Left lung (tissue), 14 donors: ENCODE measurements at places on chromosomes 2 and 18.

- DNase-seq: no peak
Observed at GRCh38 chr2:126752876-126753275, 96.9 kb downstream of the GYPC start.

DNA sequence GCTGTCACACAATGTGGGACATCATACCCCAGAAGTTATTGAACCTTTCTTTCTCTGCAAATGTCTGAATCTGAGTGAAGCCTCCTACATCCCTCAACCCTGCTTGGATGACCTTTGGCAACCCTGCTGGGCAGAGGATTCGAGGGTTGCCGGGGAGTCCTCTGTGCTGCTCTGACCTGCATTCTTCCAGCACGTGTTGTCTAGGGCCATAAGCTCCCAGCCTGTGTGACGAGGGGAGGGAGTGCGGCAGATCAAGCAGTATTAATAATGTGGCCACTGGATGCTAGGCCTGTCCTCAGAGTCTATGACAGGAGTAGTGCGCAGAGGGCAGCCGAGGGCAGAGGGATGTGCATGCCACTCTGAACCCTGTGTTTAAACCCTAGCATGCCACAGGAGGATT is 58.8 kb downstream of the RPL37A start:
- no peak for DNase-seq

GRCh38 chr2:164114937-164115336 is 379.1 kb upstream of the FIGN start:
- no peak for DNase-seq

GRCh38 chr2:43038696-43039094 is 187.7 kb downstream of the ZFP36L2 start:
- no peak for DNase-seq

- no peak for DNase-seq
Observed at GRCh38 chr2:182015334-182016109, 29.9 kb downstream of the PPP1R1C start.

DNA sequence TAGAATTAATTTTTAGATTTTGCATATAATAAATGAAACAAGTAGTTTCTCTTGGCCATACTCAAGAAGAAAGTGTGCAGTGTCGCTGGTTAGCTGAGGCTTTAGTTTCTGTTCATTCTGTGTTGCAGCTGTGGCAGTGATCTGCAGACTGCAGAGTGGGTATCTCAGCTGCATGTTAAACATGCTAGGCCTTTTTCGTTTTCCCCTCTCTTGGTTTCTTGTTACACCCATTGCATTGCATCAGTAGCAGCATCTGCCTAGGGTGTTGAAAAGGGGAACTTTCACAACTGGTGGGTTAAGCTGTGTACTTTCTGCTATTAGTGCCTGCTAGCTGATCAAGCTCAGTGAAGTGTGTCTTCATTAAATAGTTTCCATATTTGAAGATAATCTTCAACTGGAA is 51.3 kb downstream of the ACSL3 start:
- DNase-seq: no peak

GRCh38 chr2:9256147-9256546 is 49.5 kb downstream of the ASAP2 start:
- no peak for DNase-seq

DNA sequence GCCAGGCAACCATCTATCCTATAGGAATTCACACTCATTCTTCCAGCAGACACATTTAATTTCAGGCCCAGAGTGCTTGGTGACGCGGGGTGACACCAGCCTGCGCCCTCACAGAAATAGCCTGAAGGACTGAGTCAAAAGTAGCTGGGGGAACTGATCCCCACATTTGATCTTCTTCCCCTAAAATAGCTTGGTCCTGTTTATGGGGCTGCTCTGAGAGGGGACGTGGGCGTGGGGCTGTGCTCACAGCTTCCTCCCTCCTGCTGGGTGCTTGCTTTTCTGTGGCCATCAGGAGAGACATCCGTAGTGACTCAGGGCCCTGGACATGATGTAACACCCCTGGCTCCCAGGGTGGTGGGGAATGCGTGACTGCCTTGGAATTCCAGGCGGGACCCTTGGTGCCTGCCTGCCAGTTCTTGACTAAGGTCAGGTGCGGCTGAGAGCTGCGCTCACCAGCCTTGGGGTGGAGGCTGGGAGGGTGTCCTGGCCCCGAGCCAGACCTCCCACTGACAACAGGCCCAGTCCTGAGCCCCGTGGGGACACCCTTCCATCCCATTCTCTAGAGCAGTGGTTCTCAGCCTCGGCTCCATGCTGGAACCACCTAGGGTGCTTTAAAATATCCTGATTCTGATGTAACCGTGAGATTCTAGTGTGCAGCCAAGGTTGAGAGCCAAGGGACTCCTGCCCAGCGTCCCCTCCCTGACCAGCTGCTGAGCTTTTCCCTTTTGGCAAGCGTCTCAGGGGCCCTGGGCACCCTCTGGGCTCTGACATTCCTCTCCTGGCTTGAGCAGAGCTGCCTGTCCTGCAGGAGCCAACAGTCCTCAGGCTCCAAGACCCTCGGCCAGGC is 47.4 kb upstream of the SMAD7 start:
- peak; percentile 85 for DNase-seq

DNA sequence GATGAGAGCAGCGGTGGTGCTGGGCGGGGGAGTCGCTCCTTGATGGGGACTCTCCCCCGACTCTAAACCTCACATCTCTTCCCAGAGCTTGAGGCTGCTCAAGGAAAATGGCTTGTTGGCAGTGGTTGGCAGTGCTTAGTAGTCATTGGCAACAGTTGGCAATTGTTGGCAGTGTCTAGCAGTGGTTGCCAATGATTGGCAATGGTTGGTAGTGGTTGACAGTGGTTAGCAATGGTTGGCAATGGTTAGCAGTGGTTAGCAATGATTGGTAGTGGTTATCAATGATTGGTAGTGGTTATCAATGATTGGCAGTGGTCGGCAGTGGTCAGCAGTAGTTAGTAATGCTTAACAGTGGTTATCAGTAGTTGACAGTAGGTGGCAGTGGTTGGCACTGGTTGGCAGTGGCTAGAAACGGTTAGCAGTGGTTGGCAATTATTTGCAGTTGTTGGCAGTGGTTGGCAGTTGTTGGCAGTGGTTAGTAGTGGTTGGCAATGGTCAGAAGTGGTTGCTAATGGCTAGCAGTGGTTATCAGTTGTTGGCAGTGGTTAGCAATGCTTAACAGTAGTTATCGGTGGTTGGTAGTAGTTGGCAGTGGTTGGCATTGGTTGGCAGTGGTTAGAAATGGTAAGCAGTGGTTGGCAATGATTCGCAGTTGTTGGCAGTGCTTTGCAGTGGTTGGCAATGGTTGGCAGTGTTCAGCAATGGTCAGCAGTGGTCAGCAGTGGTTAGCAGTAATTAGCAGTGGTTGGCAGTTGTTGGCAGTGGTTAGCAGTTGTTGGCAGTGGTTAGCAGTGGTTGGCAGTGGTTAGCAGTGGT is 85.4 kb upstream of the OTOS start:
- DNase-seq: no peak

DNA sequence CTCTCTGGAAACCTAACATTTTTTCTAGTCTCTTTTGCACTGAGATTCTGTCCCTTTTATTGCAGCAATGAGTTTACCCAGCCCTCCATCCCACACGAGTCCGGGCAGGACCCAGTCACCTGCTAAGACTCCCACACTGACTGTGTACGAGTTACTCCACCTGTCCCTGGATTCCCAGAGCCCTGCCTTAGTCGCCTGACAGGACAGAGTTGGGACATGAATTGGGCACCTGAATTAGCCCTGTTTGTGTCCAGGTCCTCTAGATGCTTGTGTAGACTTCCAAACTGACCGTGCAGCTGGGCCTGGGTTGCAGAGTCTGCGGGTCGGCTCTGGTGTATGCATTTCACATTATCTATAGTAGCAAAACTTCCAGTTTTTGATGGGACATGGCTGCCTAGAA is 238.7 kb downstream of the VAPA start:
- no peak for DNase-seq

DNA sequence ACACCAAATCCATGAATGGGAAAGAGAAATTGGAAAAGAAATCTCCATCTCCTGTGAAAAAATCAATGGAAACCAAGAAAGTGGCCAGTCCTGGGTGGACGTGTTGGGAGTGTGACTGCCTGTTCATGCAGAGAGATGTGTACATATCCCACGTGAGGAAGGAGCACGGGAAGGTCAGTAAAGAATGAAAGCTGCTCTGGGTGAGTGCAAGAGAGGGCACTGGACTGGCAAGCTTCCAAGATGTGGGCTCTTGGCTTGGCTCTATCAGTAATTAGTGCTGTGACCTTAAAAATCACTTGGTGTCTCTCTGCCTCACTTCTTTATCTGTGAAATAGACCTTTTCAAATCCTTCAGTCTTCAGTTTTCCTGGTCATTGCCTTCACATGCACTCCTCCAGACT is 89.0 kb downstream of the ZNF532 start:
- DNase-seq: no peak

DNA sequence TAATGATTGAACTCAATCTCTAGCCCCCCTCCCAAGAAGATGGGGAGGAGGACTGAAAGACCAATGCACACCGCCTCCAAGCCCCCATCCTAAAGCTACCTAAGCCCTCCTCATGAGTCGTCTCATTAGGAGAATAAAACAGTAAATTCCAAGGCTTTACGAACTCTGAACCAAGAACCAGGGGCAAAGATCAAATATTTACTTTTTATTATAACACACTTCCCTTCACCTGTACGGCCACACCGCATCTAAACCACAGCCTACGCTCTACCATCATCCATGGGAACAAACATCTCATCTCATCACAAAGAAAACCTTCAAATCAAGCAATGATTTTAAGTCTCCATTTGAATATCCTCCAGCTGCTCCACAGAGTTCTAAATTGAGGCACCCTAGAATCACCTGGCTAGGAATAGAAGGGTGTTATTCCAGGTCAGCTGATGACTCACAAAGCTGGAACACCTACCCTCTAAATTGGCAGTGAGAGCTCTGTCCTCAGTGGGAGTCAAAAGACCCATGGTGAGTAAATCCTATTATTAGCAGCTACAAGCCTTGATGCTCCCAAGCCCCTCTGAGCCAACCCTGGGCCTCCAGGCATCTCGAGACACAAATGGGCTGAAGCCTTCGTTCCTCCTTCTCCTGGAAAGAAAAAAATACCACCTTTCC is 45.6 kb upstream of the BZW1 start:
- DNase-seq: no peak

DNA sequence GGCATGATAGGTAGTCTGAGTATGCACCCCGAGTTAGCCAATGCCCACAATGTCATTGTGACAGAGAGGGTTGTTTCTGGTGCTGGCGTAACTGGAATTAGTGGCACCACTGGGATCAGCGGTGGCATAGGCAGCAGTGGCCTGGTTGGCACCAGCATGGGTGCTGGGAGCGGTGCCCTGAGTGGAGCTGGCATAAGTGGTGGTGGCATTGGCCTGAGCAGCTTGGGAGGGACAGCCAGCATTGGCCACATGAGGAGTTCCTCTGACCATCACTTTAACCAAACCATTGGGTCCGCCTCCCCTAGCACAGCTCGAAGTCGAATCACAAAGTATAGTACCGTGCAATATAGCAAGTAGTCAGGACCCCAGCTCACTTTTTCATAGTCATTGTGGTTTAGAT is 21.6 kb upstream of the DSG4 start:
- DNase-seq: no peak

DNA sequence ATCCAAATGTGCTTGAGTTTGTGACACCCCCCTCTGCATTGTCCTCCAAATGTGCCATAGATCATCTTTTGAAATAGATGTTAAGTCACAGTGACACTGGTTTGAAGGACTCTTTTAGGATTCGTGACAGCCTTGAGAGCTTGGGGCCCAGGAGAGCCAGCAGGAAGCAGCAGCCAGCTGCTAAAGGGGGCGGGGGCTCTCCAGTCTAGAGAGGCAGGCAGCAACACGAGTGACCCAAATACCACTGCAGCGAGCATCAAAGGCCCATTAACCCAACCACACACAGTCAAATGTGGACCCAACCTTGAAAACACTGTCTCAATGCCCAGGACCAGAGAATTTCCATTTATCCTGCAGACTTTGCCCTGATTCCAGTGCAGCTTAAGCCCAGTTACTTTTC is 75.6 kb downstream of the ZBTB7C start:
- no peak for DNase-seq

- no peak for DNase-seq
Observed at GRCh38 chr2:191806396-191806795, 40.5 kb downstream of the CAVIN2 start.

DNA sequence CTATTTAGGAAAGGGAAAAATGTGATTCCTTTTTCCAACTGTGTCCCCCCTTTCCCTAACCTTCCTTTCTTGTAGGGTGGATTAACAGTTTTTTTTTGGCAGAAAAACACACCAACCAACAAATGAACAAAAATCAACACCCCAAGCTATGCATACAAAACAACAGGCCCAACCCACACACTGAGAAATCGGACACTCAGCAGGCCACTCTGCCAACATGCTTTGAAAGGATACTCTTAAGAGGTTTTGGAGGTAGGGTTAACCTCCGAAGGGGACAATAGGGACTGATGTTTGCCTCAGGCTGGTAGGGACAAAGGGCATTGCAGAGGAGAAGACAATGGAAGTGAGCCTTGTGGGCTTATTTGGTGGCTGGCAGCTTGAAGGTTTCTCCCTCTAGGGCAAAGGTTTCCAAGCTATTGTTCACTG is 33.1 kb upstream of the POLE4 start:
- DNase-seq: no peak

- DNase-seq: no peak
Observed at GRCh38 chr18:35861367-35862118, 110.9 kb upstream of the RMP24 start.

- no peak for DNase-seq
Observed at GRCh38 chr2:111068435-111069058, 52.2 kb upstream of the BCL2L11 start.

DNA sequence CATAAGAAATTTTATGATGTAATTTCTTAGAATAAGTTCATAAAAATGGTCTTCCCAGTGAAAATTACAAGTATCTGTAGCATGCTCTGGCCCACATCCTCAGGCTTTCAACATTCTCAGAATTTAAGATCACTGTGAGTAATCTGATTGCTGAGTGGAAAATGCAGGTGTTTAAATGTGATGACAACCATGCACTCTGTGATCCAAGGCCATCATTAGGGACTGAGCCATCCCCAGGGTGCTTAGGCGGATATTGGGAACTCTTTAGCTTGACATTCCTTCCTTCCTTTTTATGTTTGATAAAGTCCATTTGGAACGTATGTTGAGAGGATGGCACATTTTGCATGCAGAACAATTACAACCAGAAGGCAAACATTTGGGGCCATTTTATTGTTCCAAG is 95.5 kb downstream of the ARL4C start:
- DNase-seq: no peak

GRCh38 chr18:29305516-29305915 is 1128.6 kb upstream of the CDH2 start:
- no peak for DNase-seq

GRCh38 chr18:69175681-69176080 is 225.0 kb upstream of the DOK6 start:
- DNase-seq: no peak

- no peak for DNase-seq
Observed at GRCh38 chr2:16650287-16651249, 15.1 kb downstream of the CYRIA start.

DNA sequence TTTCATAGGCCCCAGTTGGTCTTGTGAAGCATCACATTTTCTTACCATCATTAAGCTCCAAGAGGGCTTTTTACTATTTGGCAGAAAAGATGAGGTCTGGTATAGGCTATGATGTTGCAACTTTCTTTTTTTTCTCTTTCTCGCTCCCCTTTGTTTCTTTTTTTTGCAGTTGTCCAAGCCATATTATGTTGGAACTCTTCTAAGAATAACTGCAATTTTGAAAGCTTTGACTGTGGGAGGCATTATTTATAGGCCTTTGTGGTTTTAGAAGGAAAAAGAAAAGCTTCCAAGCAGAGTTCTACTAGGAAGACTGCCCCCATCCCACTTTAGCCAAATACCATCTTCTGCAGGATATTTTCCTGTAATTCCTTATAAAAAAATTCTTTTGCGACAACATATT is 571.6 kb downstream of the ARHGAP15 start:
- no peak for DNase-seq
